ENCODE measurements at places on chromosomes 4 and X. TPM values are rescaled to one million over a fixed set of nuclear protein-coding genes. Genes with fewer than 3 reads are reported as not detected.

Gene FGA
- total RNA-seq: not detected

Gene MAGED4
- 115 TPM for total RNA-seq

Gene RRH
- total RNA-seq: not detected

Gene PWWP3B
- total RNA-seq: 5.1 TPM

Gene UGT2A3
- total RNA-seq: not detected

Gene TMEM35A
- not detected for total RNA-seq

Gene NOX1
- not detected for total RNA-seq

Gene PDE6B
- 5.0 TPM for total RNA-seq

Gene SMIM31
- total RNA-seq: not detected

Gene TMEM156
- total RNA-seq: not detected

Gene UGT2B17
- not detected for total RNA-seq

Gene TEX11
- total RNA-seq: not detected

Gene PARM1
- total RNA-seq: under 0.01 TPM

Gene CT45A7
- not detected for total RNA-seq

Gene SPIN3
- 9.8 TPM for total RNA-seq

Gene RAB39B
- under 0.01 TPM for total RNA-seq

Gene GC
- total RNA-seq: not detected
